Calu3 (cell line): ENCODE measurements at places on chromosomes 1 and 21. TPM values are rescaled to one million over a fixed set of nuclear protein-coding genes. Genes with fewer than 3 reads are reported as not detected.

- no peaks in the 10 kb centered on the region for H3K27me3 ChIP-seq
Measured at GRCh38 chr1:13651279-13651678, 48.7 kb upstream of the PRDM2 start.

DNA sequence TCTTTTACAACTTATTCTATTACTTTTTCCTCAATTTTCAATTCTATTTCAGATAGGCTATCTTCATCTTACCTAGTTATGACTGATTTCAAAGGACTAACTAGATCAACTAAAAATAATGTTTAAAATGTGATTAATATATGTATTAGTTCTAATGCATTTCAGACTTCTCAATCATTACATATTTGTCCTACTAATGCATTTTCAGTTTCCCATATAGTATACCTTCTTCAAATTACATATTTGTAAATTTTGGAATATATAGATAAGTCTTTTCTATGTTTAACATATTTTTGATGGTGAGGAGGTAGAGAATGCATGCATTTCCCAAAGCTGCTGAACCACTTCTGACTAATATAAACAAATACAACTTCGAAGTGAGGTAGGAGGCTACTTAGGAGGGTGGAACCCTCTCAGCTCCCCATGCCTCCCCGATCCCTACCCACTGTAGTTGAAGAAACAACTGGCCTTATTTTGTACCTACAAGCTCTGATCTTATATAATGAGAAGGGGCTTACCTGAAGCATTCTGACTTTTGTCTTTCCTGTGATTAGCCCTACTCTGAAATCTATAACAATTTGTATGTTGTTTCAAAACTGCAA, 1.7 kb downstream of the TRMT1L start:
- peaks cover 7% of the 10 kb centered on the region for H3K4me1 ChIP-seq
- H3K36me3 ChIP-seq: peaks cover 28% of the 10 kb centered on the region
- no peak overlapping the region for H3K27ac ChIP-seq
- H3K27me3 ChIP-seq: no peaks in the 10 kb centered on the region

Gene TOE1
- total RNA-seq: 14.2 TPM in 2 replicates

GRCh38 chr1:94925004-94925403, 1.9 kb downstream of the CNN3 start:
- peak overlapping the region; percentile 98 for H3K4me3 ChIP-seq
- H3K27ac ChIP-seq: peak overlapping the region; percentile 85
- peaks cover 55% of the 10 kb centered on the region for H3K36me3 ChIP-seq
- DNase-seq: no peak
- peaks cover 60% of the 10 kb centered on the region for H3K4me1 ChIP-seq

DNA sequence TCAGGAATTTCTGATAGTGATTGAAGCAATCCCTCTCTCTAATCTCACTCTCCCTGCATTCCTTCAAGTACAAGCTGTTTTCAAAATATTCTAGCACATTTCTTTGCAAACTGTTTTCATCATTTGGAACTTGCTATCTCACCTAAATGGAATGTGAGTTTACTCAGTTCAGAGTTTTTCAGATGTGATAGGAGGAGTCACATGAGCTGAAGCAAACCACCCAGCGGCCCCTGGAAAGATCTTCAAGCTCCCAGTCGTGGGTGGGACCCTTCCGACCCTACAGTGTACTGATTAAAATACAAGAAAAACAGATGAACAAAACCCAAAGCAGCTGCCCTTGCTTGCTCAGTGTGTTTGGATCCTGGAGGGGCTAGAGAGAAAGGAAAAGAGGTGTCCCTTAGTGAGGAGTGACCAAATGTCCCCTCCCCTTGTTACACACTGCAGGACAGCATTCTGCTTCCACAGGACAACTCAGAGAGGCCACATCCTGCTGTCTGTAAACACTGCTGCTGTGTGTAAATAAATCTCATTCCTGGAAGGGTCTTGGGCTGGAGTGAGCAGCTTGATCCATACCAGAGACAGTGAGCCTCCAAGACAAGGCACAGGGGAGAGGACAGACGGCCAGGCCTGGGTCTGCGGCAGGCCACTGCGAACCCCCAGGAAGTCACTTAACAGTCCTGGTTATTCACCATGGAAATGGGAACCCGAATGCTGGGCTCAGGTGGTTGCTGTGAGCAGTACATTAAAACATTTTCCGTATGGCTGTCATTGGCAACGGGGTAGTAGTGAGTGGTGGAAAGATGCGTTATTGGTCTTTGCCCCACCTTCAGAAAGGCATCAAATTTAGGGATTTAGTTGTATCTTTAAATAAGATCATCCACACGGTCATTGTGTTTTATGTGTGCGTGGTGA, 229.2 kb downstream of the RHOU start:
- H3K27me3 ChIP-seq: no peaks in the 10 kb centered on the region
- no peak overlapping the region for H3K4me3 ChIP-seq
- H3K27ac ChIP-seq: peak overlapping the region; percentile 73
- H3K4me1 ChIP-seq: peaks cover 17% of the 10 kb centered on the region
- no peak for DNase-seq

Gene SPRR2A
- not detected in 2 replicates for total RNA-seq

DNA sequence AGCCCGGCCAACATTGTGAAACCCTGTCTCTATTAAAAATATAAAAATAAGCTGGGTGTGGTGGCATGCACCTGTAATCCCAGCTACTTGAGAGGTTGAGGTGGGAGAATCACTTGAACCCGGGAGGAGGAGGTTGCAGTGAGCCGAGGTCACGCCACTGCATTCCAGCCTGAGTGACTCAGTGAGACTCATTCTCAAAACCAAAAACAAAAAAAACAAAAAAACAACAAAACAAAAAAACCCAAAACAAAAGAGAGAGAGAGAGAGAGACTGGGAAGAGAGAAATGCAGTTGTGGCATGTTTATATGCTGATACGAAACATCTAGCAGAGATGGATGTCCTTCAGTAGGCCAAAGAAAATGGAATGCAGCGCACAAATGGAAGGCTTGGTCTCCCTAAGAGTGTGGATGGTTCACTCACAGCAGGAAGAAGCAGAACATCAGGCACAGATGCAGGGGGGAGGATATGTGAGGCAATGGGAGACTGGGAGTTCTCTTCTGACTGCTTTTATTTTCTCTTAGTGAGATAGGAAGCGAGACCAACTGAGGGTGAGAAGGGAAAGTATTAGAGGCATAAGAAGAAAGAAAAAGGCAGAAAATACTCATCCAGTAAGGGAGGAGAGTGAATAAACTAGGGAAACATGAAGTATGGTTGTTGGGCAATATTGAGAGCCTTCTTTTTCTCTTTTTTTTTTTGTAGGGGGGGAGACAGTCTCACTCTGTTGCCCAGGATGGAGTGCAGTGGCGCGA, 16.0 kb downstream of the THEM4 start:
- peaks cover 11% of the 10 kb centered on the region for H3K4me1 ChIP-seq
- no peaks in the 10 kb centered on the region for H3K27me3 ChIP-seq
- no peak overlapping the region for H3K4me3 ChIP-seq
- H3K27ac ChIP-seq: no peak overlapping the region
- H3K36me3 ChIP-seq: peaks cover 10% of the 10 kb centered on the region
